Activated CD4-positive, alpha-beta T cell treated with anti-CD3 and anti-CD28 coated beads, Interleukin-2, amount 10 ng/mL, durations not matched to agents 7 days and 5 days (primary cell): ENCODE measurements at places on chromosomes 3 and 15. TPM values are rescaled to one million over a fixed set of nuclear protein-coding genes. Genes with fewer than 3 reads are reported as not detected.

- H3K27ac ChIP-seq, result no peak overlapping the region
- no peaks in the 10 kb centered on the region for H3K4me1 ChIP-seq
- H3K36me3 ChIP-seq, result peaks cover 3% of the 10 kb centered on the region
- H3K27me3 ChIP-seq, result peaks cover 17% of the 10 kb centered on the region
- H3K4me3 ChIP-seq, result no peak overlapping the region
Observed at GRCh38 chr3:118868051-118868450, 166.6 kb downstream of the IGSF11 start.

GRCh38 chr3:43922374-43922773 is 231.6 kb downstream of the ABHD5 start:
- H3K4me3 ChIP-seq, result no peak overlapping the region
- no peak for DNase-seq
- peaks cover 47% of the 10 kb centered on the region for H3K27me3 ChIP-seq

PLSCR4 gene
- total RNA-seq, result not detected

ZNF710 gene
- total RNA-seq, result 24.4 TPM

ANKDD1A gene
- 1.1 TPM for total RNA-seq

TASOR gene
- 60.4 TPM for total RNA-seq
